Hippocampal formation (tissue), 2 donors: ENCODE measurements at places on chromosomes 7 and 10.

DNA sequence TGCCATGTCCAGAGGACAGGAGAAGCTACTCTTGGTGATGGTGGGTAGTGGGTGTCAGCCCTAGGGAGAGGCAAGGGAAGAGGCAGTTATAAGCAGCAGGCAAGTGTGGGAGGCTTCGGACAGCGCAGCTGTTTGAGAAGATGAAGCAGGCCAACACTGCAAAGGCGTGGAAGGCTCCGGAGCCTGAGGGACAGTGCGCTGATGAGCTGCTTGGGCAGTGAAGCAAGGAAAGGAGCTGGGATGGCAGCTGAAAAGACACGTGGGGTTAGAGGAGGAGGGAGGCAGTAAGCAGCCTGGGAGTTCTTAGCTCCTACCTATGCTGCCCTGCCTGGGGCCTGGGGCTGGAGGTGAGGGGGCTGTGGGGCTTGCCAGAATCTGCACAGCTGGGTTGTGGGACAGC is 50.1 kb upstream of the CRTAC1 start:
- no peak for DNase-seq

DNA sequence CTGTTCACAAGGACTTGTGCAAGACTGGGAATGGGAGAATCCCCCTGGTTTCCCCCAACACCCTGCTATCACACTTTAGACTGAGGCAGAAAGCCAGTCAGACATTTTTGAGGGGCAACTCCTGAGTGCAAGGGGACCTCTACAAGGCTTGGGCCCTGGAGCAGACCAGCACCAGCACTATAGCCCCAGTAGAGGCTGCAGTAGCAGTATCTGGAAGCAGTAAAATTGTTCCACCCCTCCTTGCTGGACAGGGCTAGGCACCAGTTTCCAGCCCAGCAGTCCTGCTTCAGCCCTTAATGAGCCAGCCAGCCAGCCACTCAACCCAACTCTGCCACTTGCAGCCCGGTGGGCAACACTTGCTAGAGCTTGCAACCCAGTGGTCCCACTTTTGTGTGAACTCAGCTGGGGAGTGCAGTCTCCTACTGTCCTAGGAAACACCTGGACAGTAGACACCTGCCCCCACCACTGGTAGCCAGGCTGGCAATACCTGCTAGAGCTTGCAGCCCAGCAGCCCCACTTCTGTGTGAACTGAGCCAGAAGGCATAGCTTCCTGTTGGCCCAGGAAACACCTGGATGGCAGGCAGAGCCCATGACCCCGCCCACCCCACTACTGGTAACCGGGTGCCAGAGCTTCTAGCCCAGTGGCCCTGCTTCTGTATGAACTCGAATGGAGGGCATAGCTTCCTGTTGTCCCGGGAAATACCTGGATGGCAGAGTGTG is 65.0 kb downstream of the FBXL13 start:
- DNase-seq, result no peak

DNA sequence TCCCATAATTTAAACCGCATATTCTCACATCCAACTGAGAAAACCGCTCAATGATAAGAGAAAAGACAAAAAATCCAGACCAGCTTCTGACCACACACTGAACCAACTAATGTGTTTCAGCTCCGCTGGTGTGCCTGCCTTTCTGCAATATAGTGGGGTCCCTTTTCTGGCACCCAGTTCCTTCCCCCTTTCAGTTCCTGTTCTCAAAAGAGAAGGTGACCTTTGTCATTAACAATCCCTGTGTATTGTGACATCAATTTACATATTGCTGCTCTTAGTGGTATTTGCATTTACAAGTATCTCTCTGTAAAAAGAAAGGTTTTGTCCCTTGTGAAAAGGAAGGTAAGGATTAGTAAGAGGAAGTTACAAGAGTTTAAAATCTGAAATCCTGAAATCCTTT is 1.4 kb downstream of the PPP1R17 start:
- DNase-seq, result no peak

DNA sequence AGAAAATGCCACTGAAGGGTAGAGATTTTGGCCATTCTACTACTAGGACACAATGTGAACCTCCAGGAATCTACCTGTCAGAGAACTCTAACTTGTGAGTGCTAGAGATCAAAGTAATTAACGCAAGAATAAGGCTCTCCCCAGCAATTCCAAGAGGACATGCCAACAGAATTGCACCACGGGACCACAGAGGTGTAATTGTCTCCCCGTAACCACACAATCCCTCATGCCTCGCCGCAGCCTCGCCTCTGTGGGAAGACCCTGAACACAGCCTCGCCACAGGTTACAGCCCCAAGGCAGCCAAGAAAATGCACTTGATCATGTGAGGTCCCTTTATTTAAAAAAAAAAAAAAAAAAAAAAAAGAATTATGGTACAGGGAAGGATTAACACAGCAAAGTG is 29.5 kb downstream of the CDCA7L start:
- no peak for DNase-seq

DNA sequence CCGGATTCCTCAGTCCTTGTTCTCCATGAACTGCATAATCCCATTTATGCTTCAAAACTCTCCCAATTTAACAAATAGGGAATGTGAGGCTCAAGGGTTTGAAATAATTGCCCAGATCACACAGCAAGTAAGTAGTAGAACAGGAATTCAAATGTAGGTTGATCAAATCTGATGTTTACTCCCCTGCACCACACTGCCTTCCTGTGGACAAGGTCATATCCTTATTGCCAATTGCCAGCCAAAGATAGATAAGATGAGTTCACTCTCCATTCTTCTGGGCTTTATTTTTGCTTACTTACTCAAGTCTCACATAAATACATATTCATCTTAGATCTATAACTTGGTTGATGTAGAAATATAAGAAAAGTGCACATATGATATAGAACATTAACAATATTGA is 435.2 kb upstream of the ETV1 start:
- DNase-seq, result no peak

GRCh38 chr10:74824900-74825370 is 1.5 kb upstream of the KAT6B start:
- DNase-seq, result peak; percentile 62

GRCh38 chr7:116327135-116327534 is 116.8 kb downstream of the TES start:
- DNase-seq, result no peak

- DNase-seq, result no peak
These were observed 34.1 kb upstream of the RET start for GRCh38 chr10:43042503-43043341.

GRCh38 chr10:49277973-49278372 is 21.0 kb upstream of the C10orf71 start:
- DNase-seq, result no peak

- DNase-seq, result no peak
These were observed 14.8 kb downstream of the OGDH start for GRCh38 chr7:44621034-44621749.

GRCh38 chr10:31583293-31583692 is 264.3 kb downstream of the ZEB1 start:
- no peak for DNase-seq
